Left kidney (tissue), 8 donors: ENCODE measurements at places on chromosomes 5 and 9.

DNA sequence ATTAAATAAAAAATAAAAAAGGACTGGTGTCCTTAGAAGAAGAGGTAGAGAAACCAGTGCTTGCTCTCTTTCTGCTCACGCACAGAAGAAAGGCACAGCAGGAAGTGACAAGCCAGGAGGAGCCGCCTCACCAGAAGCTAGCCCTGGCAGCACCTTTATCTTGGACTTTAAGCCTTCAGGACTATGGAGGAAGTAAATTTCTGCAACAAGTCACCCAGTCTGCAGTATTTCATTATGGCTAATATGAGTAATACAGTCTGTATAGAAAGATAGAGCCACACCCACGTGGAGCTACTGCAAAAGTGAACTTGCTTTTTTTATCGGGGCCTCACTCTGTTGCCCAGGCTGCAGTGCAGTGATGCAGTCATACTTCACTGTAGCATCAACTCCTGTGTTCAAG, 68.4 kb downstream of the PDZD2 start:
- DNase-seq: no peak

- DNase-seq: no peak
Measured at GRCh38 chr9:37961351-37961750, 57.4 kb upstream of the SLC25A51 start.

DNA sequence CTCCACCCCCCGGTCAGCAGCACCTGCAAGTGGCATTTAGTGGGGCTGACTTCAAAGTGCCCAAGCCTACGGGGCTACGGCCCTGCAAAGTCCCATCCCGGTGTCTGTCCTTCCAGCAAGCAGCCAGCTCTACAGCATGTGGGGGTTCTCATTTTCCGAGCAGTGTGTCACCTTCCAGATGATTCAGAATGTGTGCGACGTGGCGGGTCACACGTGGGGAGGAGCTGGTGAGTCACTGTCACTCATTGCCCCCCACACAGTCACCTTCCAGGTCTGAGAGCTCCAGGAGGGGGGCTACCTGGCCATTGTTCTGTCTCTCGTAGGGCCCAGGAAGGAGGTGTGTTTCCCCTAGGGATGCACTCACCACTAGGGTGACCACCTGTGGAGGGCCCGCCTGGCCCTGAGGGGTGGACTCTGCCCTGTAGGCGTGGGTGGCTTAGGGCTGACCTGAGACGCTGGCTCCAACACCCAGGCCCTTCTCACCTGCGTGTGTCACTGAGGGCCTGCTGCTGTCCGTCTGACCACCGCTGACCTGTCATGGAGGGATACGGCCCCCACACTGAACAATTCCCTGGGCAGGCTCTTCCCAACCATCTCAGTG, 70.2 kb downstream of the SEMA4D start:
- DNase-seq: no peak

DNA sequence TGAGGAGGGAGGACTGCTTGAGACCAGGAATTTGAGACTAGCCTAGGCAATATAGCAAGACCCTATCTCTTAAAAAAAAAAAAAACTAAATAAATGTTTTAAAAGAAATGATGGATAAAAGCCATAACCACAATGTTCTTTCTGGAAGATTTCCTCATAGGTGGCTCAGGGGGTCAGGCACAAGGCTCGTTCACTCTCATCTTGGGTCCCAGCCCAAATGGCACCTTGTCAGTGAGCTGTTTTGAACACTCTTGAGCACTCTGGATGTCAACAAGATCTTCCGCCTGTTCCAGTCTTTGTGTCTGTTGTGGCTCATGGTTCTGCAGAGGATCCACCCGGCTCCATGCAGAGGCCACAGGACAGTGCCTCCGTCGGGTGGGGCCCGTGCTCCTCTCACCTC, 35.7 kb upstream of the LMX1B start:
- no peak for DNase-seq
